Stimulated activated CD4-positive, alpha-beta T cell treated with anti-CD3 and anti-CD28 coated beads, Interleukin-4, amount 100 ng/mL, for 4 hours (primary cell): ENCODE measurements at places on chromosomes 2 and 18.

GRCh38 chr2:70961648-70961994 lies 16.8 kb upstream of the ANKRD53 start:
- no peak for DNase-seq

DNA sequence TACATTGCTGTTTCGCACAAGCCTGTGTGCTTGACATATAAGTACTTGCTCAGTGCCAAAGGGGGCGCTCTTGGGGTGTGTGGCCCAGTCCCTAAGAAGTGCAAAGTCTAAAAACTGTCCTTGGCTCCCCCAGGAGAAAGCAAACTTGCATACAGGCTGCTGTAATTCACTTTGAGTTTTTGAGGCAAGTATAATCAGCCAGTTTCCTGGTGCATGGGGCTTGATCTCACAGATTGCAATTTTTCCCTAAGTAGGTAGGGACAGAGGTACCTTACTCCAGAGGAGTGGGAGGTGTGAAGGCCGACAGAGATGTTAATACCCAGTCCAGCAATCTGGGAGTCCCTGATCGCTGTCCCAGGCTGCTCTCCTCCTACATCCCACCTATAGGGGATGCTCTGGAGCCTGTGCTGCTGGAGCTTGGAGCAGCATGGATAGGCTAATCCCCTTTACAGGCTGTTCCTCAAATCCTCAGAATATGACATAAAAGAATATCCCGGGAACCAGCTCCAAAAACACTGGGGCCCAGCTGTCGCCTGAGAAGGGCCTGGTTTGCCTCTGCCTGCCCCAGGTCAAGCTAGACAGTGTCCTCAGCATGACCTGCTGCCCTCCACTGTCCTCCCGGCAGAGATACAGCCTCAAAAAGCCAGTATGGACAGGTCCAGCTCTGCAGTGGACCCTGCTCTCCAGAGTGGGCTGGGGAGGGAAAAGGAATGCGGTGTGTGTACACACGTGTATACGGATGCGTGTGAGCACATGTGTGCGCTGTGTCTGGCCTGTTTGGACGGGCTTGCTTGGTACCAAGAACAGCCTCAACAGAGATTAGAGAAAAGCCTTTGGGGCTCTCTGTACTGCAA lies 136.5 kb upstream of the HAAO start:
- no peak for DNase-seq

DNA sequence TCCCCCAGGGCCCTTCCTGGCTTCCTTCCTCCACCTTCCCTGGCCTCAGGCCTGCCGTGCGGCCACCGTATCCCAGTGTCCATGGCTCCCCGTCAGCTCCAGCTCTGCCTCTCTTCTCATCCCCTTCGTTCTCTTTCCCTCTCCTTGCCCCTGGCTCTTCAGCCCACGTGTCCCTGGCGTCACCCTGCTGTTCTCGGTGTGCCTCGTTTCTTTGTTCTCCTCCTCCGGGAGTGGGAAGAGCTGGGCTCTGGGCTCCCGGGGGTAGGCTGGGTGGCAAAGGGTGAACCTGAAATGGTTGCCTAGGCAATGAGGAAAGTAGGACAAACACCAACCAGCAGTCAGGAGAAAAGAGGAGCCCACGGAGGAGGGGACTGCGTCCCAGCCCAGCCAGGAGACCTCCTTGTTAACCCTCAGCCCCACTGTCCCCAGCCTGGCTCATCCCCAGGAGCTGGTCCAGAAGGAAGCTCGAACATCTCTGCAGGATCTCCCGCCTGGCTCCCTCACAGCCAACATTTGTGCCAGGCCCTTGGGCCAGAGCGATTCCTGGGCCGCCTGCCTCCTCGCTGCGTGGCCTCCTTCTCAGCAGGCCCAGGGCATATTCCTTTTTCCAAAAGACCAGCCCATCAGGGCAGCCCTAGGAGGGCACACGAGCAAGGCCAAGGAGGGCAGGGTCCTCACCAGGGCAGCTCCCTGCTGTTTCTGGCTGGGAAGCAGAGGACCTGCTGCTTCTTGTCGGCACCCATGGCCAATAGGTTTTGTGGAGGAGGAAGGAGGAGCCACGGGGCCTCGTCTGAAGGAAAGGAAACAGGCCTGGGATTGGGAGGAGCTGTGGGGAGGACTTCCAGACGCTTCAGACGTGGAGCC lies 30.9 kb upstream of the DNMT3A start:
- DNase-seq: no peak

GRCh38 chr2:129767346-129768035 lies 212.0 kb upstream of the RAB6C start:
- DNase-seq: no peak

DNA sequence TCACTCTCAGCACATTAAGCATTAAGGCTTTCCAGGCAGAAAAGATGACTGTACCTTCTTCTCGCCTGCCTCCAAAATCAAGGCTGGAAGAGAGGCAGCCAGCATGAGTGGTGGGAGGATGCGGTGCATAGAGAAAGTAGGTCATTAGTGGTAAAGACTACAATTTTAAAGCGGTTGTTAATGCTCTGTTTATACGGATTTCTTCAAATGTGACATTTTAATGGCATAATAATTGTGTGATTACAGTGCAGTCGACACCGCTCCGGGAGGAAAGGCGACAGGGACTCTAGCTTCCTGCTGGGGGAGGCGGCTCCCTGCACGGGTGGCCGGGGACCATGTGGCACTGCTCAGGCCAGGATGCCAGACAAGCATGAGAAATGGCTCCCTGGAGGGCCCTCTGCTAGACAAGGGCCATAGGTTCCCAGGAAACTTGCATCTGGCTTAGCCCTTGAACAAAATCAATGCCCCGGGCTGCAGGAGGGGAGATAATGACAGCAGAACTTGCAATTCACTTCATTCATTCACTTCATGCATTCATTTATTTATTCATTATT lies 129.6 kb downstream of the GALNT14 start:
- DNase-seq: no peak

DNA sequence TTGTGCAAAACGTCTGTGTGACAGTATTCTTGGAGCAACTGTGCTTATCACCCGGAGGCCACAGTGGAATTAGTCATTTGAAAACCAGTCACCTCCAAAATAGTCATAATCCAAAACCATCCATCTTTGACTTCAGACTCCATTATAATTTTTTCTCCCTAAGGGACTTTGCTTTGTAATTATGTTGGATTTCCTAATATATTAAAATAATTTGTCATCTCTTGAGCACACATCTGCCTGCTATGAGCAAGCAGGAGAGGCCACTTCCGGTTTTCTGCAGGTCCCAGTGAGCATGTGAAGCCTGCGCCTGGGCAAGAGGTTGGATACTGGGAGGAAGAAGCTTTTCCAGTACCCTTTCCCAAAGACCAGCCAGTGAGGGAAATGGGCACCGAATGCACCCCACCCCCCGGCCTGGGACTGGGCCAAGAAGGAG lies 57.7 kb downstream of the ODC1 start:
- DNase-seq: no peak

- DNase-seq: no peak
Measured at GRCh38 chr2:105864262-105864661, 119.5 kb downstream of the NCK2 start.

GRCh38 chr18:40152859-40153258 lies 1802.2 kb upstream of the PIK3C3 start:
- DNase-seq: no peak

DNA sequence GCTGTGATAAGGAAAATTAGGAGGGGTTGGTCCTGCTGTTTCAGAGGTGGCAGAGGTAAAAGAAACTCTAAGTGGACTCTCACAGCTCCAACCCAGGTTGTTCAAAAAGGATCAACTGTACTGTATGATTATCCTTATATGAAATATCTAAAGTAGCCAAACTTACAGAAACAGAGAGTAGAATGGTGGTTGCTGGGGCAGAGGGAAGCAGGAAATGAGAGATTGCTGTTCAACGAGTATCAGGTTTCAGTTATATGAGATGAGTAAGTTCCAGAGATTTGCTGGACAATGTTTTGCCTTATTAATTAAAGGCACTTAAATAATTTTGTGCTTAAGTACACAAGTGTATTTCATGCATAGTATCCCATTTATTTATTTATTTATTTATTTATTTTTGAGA lies 972.0 kb upstream of the LRRTM1 start:
- no peak for DNase-seq

- no peak for DNase-seq
Measured at GRCh38 chr2:181352158-181352557, 105.0 kb upstream of the ITGA4 start.

GRCh38 chr2:134178138-134178877 lies 75.6 kb upstream of the MGAT5 start:
- no peak for DNase-seq

- no peak for DNase-seq
Measured at GRCh38 chr2:30109856-30110255, 37.0 kb upstream of the YPEL5 start.

- no peak for DNase-seq
Measured at GRCh38 chr2:227477291-227477690, 5.3 kb downstream of the AGFG1 start.

- no peak for DNase-seq
Measured at GRCh38 chr18:24538414-24539264, 78.2 kb downstream of the HRH4 start.

DNA sequence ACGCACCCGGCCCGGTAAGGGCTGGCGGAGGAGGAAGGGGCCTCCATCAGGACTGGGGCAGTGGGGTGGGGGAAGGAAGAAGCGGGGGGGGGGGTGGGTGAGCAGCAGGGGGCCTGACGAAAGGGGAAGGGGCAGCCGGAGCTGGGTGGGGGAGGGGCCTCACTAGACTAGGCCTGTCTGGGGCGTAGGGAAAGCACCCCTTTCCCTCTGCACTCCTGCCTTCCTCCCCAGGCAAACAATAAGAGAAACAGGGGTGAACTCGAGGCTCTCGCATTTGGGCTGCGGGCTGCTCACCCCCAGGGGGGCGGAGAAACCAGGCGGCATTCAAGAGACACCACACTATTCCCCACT lies 82.7 kb upstream of the POMC start:
- DNase-seq: peak; percentile 32

DNA sequence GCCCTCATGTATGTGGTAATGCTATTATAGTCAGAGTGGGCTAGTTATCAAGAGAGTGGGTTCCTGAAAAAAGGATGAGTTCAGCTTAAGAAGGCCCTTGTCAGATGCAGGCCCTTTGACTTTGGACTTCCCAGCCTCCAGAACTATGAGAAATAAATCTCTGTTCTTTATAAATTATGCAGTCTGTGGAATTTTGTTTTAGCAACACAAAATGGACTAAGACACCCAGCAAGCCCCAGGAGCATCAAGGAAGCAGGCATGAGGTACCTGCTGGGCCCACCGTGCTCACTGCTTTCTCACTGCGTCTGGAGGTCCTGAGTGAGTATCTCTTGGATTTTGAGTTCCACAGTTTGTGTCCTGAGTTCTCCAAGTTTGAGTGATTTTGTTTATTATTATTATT lies 35.9 kb upstream of the LIPG start:
- DNase-seq: no peak

- DNase-seq: no peak
Measured at GRCh38 chr2:112958428-112959108, 19.2 kb upstream of the IL36G start.

GRCh38 chr18:3212657-3213056 lies 7.1 kb downstream of the MYOM1 start:
- no peak for DNase-seq

- no peak for DNase-seq
Measured at GRCh38 chr18:78160961-78161656, 818.5 kb upstream of the SALL3 start.

GRCh38 chr18:78713069-78713468 lies 266.5 kb upstream of the SALL3 start:
- DNase-seq: no peak

DNA sequence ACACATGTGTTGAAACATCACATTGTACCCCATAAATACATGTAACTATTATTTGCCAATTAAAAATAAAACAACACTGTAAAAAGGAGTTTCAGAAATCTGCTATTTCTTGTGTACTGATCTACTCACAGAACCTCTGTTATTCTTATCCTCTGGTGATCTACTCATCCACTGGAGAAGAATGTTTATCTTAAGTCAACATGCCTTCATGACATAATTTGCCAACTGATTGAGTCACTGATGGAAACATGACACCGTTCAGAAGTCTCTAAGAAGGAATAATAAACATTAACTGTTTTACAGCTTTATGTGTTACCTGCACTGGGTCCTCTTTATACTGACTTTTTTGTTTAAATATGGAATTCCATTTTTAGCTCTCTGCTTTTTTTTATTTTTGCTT lies 555.2 kb downstream of the DCDC2C start:
- DNase-seq: no peak

- DNase-seq: no peak
Measured at GRCh38 chr2:170972296-170973224, 43.5 kb downstream of the GORASP2 start.

DNA sequence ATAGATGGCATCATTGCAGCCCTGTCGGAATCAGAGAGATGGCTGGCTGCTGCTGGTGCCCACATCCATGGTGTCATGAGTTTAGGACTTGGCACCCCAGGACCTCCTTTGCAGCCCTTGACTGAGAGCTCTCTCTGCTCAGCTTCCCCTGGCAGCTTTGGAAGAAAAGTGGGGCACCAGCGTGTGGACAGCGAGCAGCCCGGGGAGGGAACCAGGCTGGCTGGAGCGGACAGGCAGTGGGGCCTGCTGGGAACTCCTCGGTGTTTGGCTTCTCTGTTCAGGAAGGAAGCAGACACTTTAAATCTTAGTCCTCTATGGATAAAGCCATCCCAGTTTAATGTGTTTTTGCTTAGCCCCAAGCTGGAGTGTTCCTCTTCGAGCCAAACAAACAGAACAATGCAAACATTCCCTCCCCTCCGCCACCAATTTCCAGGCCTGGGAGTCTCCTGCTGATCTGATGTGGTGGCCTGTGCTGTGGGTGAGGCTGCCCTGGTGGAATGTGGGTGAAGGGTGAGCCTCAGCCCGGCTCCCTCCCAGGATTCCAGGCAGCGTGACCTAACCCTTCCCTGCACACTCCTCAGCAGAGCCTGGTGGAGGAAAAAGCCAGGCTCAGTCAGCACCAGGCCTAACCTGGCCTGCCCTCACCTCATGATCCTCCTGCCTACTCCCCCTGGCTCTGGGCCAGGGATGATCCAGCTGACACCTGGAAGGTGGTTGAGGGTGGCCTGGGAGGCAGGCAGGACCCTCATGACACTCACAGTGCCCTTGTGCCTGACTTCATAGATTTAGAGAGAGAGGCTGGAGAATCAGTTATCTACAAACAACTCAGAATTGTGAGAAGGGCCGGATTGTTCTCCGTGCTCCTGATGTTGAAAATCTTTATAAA lies 21.6 kb upstream of the ITGB6 start:
- DNase-seq: no peak

DNA sequence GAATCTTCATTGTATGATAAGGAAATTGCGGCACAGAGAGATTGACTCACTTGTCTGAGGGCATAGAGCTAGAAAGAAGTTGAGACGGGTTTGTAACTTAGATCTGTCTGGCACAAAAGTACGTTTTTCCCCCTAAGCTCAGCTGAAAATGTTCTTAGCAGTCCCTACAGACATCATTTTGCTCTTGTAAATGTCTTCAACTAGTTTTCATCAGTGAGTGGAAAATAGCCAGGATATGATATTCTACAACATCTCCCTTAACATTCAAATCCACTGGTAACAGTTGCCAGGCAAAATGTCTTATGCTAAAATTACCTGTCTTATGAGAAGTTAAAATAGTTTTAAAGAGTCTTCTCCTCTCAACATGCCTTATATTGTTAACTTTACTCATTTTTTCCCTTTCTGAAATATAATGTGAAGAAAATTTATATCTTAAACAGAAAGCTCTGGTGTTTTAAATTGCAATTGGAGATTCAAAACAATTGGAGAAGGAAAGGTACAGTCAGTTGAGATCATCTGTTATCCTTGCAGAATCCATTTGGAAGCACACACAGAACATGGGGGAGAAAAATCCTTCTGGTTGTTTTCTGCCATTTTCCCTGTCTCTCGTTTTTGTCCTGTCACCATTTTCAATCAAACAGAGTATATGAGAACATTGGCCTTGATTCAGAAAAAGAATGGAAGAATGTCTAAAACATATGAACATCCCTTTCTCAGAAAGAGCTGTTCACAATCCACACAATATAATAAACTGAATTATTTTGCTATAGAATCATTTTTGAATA lies 255.0 kb downstream of the TRIB2 start:
- DNase-seq: no peak
